Natural killer cell (primary cell): ENCODE measurements at places on chromosomes 12 and 14. TPM values are rescaled to one million over a fixed set of nuclear protein-coding genes. Genes with fewer than 3 reads are reported as not detected.

Gene ACRBP
- 12.2 TPM for total RNA-seq

Gene HDAC7
- total RNA-seq: 235 TPM

Gene JAG2
- 6.1 TPM for total RNA-seq

Gene KRT71
- total RNA-seq: not detected

DNA sequence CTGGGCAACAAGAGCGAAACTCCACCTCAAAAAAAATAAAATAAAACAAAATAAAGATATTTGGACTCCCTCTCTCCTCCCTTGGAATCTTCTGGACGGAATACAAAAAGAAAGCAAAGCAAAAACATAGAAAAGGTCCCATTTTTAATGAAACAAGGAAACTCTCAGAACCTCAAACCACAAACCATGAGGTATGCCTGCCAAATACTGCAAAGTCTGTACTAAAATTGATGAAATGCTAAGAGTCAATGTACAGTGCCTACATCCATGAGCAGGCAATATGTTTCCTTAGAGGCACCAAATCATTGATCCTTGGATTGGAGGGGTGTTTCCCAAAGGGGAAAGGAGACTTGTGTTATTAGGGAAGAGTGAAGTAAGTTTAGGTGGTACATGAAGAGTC is 8.2 kb upstream of the RPS6KA5 start:
- no peak for DNase-seq

GRCh38 chr14:21734457-21735074 is 60.9 kb upstream of the OR4E1 start:
- DNase-seq: no peak

DNA sequence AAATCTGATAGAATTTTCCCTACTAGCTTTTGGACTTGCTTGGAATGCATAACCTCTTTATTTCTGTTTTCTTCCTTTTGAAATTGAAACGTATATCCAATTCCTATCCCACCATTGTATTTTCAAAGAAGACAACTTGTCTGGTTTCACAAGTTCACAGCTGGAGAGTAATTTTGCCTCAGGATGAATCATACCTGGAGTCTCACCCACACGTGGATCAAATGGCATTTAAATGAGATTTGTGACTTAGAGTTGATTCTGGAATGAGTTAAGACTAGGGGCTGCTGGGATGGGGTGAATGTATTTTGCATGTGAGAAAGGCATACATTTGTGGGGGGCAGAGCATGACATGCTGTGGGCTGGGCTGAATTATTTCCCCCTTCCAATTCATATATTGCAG is 516.5 kb upstream of the MGAT4C start:
- DNase-seq: no peak

DNA sequence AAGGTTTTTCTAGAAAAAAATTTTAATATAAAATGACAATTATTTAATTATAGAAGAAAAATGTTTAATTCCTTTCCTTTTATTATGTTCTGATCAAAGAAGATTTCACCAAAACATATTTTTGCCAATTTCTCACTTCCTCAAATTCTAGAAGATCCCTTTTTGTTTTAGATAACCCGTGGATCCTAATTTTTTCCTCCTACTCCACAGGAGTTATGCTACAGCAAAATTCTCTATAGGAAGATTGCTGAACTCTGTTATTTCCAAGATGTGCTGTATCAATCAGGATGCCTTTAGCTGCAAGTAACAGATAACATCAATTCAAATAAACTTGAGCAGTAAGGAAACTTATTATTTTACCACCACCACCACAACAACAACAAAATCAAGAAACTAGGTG is 3.8 kb upstream of the SNX6 start:
- DNase-seq: no peak

- peak; percentile 35 for DNase-seq
Measured at GRCh38 chr12:67827820-67828383, 161.3 kb upstream of the IFNG-AS1 start.

- no peak for DNase-seq
Measured at GRCh38 chr12:97778111-97778510, 315.5 kb downstream of the RMST start.

GRCh38 chr12:73421832-73422231 is 1115.8 kb upstream of the ATXN7L3B start:
- no peak for DNase-seq

DNA sequence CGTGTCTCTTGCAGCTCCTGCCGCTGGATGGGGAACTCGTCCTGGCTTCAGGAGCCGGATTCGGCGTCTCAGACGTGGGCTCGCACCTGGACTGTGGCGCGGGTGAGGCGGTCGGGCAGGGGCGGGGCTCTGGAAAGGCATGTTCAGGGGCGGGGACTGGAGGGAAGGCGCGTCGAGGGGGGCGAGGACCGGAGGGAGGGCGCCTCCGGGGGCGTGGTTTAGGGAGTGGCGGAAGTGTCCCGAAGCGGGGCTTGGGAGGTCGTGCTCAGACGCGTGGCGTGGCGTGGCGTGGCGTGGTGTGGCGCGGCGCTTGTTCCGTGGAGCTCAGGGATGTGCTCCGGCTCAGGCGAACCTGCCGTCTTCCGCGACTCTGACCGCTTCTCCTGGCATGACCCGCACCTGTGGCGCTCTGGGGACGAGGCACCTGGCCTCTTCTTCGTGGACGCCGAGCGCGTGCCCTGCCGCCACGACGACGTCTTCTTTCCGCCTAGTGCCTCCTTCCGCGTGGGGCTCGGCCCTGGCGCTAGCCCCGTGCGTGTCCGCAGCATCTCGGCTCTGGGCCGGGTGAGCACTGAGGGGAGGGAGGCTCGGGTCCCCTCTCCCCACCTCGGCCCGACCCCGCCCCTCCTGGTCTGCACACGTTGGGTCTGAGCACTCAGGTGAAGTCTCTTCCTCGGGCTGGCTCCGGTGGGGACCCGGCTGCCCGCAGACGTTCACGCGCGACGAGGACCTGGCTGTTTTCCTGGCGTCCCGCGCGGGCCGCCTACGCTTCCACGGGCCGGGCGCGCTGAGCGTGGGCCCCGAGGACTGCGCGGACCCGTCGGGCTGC is 6.2 kb downstream of the AMN start:
- DNase-seq: peak; percentile 87

GRCh38 chr12:18882690-18883089 is 144.8 kb downstream of the CAPZA3 start:
- no peak for DNase-seq

GRCh38 chr12:24421759-24422158 is 472.3 kb upstream of the SOX5 start:
- DNase-seq: no peak

DNA sequence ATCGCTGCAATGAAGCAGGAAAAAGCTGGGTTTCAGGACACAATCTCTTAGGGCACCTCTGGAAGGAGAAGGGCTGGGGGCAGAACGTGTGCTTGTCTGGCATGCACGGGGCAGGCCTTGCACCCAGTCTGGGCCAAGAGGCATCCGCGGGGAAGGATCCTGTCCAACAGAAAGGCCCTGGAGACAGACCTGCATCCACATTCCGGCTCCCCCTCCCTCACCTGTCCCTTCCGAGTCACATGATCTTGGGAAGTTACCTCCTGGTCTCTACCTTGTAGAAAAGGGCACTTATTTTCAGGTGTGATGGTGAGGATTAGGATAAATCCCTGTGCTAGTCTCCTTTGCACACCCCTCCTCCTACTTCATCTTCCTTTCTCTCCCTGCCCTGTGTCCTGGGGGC is 25.4 kb downstream of the CLMN start:
- DNase-seq: no peak
